ENCODE measurements at places on chromosomes 2 and 18. TPM values are rescaled to one million over a fixed set of nuclear protein-coding genes. Genes with fewer than 3 reads are reported as not detected.

Gene ACMSD
- total RNA-seq = not detected

DNA sequence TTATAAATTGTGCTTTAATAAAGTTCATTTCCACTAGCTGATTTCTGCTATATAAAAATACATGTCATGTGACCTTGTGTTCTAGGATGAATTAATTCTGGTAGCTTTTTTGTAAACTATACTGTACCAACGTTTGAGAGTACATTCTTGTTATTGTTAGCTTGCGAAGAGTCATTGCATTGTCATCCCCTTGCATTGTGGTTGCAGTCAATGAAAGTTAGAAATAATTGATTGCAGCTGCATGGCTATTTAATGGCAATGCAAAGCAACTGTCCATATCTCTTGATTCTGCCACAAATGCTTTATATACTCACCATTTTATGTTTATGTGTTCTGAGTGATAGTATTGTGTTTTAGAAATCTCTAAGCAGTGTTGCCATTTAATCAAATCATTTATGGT lies 91.6 kb downstream of the ZNF407 start:
- no peak for DNase-seq

Gene ACKR3
- total RNA-seq = 5.9 TPM

Gene TMEM247
- not detected for total RNA-seq

Gene STK11IP
- 15.0 TPM for total RNA-seq

Gene KCNG2
- total RNA-seq = 0.19 TPM

DNA sequence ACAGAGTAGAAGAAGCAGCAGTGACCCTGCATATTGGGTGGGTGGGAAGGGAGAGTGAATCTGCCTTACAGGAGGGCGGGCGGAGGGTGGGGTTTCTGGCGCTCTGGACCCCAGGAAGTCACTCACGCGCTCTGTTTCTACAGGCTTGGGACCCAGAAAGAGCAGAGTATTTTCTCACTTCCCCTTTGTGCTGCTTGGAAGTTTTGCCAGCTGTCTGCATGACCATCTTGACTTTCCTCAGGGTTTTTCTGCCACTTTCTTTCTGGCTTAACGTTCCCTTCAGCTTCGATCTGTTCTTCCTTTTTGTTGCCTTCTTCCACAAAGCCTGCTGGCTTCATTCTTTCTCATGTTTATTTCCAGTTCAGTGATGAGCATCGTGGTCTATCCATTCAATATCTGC lies 383.1 kb downstream of the GALR1 start:
- no peak for DNase-seq

GRCh38 chr2:72570413-72570812 lies 255.4 kb downstream of the EXOC6B start:
- no peak for DNase-seq

Gene FN1
- total RNA-seq = 53.3 TPM

Gene AFF3
- total RNA-seq = 2.7 TPM

Gene FBXO41
- 1.4 TPM for total RNA-seq

Gene CIB4
- not detected for total RNA-seq

DNA sequence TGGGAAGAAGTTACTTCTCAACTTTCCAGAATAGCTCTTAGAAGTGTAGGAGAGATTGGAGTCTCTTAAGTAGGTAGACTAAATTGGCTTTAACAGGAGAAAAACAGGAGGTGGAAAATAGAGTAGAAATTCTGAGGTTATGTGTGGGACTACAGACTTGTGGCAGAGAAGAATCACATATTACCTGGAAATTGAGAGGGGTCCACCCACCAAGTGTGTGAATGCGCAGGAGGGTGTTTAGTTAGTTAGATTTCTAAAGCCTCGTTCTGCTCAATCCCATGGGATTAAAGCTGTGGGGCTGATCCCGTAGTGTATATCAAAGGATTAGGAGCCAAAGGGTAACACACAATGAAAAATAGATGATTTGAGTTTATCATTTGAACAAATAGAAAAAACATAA lies 319.1 kb downstream of the TRIB2 start:
- no peak for DNase-seq

GRCh38 chr2:128435576-128436478 lies 117.2 kb upstream of the HS6ST1 start:
- no peak for DNase-seq

DNA sequence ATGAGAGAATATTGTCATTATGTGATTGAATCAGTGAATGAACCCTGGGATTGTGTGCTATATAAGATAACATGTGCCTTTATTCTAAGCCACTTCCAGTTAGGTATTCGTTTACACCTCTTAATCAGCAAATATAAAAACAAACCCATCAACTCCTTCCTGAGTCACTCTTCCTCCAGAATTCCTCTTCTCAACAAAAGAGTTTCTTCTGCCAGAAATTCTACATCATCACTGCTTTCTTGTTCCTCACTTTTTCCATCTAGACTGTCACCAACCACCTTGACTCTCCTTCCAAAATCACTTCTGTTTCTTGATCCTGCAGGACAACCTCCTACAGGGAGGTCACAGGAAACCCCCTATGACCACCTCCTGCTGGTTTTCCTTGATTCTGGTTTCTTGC lies 261.4 kb downstream of the CYP26B1 start:
- no peak for DNase-seq

Gene SERPINB4
- 24.4 TPM for total RNA-seq

- DNase-seq = no peak
Observed at GRCh38 chr2:237390235-237390634, 23.7 kb downstream of the COL6A3 start.

Gene NOL4
- not detected for total RNA-seq

Gene DYSF
- 2.4 TPM for total RNA-seq

DNA sequence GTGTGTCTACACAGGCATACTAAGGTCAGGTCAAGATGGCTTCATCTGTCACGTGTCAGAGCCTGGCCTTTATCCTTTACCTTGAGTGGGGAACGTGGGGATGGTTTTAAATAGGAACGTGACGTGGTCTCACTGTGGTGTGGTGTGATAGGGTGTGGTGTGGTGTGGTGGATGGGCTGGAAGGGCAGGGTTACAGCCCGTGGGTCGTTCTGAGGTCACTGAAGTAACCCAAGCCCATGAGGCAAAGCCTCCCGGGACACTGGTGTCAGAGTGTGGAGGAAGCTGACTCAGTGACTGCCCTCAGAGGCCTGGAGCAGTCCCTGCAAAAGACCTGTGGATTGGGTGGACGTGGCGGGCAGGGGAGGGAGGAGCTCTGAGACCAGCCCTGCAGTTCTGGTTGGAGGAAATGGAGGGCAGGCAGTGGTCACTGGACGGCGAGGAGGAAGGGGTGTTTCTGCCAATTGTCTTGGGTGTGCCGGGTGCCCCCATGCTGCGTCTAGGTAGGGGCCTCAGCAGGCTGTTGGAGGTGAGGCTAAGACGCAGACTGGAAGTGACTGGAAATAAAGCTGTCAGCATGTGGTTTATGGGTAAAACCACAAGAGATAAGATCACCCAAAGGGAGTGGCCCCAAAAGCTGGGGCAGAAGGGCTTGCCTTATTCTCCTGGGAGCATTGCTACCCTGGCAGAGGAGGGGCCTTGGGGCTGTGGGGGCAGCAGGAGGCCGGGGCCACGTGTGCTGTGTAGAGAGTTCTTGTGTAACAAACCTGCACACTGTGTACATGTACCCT lies 84.8 kb downstream of the SH3RF3 start:
- DNase-seq = no peak

Gene STAT4
- 1.4 TPM for total RNA-seq

Gene STPG4
- not detected for total RNA-seq

Gene NR4A2
- 1.6 TPM for total RNA-seq

Gene BOLL
- not detected for total RNA-seq

GRCh38 chr2:240931319-240931949 lies 25.3 kb downstream of the CROCC2 start:
- no peak for DNase-seq

Gene IL18R1
- 2.3 TPM for total RNA-seq

Data from esophagus squamous epithelium (tissue), 5 donors.